Lower leg skin (tissue), 4 donors: ENCODE measurements at places on chromosomes 11 and 22. TPM values are rescaled to one million over a fixed set of nuclear protein-coding genes. Genes with fewer than 3 reads are reported as not detected.
A peak's percentile ranks its signal among the peaks of the same experiment; 100 is the strongest.

DNA sequence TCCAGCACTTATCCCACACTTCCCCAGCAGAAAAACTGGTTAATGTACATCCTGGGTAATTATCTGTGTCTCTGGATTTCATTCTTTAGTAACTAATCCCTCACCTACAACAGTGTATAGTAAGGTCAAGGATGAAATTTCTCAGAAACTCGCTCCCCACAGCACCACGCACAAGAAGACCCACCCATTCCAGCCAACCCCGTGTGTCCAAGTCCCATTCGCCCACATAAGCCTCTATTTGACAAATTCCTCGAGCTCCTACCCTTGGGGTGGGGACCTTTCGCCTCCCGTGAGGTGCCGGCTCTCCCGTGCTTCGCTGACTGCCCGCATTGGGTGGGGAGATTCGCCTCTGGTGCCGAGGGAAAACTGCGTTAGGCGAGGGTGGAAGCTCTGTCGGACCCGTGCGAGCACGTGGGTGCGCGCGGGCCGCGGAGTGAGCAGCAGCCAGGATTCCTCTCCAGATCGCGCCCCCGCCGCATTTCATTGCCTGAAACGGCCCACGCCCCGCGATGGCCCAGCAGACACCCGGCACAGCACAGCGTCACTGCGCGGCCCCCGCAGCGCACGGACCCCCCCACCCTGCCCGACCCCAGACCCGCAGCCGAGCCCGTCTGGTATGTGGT, 866 bp downstream of the EXPH5 start:
- DNase-seq: no peak

DNA sequence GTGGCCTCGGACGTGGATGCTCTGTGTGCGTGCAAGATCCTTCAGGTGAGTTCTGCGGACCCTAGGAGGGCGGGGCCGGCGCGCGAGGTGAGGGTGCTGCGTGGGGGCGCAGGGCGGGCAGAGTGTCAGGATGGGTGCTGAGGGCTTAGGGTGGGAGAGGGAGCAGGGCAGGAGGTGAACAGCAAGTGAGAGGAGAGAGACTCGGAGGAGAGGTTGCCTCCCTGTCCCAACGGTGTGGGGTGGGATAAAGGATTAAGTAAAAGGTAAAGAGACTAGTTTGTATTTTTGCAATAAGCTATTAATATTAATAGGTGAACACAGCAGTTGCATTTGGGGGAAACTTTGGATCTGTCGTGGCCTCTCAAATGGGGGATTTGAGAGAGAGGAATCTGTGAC, 451 bp downstream of the CDC45 start:
- no peak for DNase-seq

DNA sequence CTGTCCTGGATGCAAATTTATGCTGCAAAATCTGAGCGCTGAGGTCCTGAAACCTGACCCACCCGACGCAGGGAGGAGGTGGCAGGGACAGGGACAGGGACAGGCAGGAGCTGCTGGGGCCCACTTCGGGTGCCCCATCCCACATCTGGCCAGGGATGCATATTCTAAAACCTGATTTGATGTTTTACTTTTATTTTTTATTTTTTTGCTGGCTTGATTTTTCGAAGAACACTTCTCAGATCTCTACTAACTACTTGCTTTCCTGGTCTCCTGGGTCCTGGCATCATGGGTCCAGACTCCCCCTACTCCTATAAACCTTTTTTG, 652 bp upstream of the PVALB start:
- no peak for DNase-seq

- DNase-seq: no peak
Observed at GRCh38 chr11:71543866-71544265, 4.4 kb upstream of the KRTAP5-9 start.

DNA sequence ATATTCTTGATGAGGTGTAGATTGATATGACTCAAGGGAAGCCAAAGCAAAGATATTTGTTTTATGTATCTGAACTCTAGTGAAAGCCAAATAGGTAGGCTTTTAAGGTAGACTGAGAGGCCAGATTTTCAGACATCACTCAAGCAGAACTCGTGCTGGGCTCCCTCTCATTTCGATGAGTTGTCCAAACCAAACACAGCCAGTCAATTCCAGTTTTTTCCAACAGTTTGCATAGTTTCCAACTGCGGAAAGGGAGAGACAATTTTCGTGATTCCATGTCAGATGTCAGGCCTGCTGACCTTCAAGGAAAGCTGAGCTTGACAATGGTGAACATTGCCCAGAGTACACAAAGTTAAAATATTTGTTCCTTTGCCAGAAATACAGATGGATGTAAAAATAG, 110.9 kb upstream of the MPPED2 start:
- no peak for DNase-seq

DNA sequence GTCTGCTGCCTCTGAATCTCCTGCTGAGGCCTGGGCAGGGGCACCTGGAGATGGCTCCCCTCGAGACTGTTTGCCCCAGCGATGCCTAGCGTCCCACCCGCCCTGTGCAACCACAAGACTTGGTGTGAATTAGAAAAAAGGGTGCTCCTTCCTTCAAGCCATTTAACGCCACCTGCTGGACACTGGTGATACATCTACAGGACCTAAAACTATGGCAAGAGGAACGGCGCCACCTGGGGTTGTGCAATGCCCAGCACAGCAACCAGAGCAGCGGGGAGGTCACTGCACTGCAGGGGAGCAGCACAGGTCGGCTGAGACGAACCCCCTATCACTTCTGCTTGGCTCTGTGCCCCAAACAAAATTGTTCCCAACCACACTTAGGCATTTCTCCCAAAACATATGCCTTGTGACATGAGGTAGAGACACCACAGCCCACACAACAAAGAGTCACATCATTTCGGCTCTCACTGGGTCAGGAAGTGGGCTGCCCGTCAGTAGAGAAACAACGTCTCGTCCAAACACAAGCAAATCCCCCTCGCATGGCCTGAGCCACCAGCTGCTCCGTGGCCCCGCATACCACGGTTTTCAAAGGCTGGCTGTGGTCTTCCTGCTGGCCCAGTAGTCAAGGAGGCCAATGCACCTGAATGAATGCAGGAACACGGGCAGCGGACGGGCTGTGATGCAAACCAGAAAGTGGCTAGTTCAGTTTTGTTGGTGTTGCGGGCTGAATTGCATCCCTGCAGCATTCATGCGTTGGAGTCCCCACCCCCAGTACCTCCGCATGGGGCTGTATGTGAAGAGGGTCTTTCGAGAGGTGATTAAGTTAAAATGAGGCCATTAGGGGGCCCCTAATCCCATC, 171.9 kb downstream of the SHANK2 start:
- DNase-seq: peak; percentile 32

- no peak for DNase-seq
Observed at GRCh38 chr11:73011126-73011817, 130.8 kb downstream of the FCHSD2 start.

DNA sequence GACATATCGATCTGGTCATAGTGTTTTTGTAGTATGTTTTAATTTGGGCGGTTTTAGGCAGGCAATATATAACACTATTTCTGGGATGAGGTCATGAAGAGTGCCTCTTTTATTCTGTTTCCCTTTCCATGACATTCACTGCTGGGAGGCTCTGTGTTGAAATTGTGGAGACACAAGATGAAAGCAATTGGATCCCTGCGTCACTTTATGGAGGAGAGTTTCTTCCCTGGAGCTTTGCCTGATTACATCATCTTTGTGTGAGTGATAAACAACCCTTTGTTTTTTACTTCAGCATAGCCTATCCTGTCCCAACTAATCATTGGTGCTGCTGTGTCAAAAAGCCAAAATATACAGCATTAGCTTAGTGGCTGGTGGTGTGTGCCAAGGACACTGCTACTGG, 48.6 kb downstream of the PARVG start:
- no peak for DNase-seq

DNA sequence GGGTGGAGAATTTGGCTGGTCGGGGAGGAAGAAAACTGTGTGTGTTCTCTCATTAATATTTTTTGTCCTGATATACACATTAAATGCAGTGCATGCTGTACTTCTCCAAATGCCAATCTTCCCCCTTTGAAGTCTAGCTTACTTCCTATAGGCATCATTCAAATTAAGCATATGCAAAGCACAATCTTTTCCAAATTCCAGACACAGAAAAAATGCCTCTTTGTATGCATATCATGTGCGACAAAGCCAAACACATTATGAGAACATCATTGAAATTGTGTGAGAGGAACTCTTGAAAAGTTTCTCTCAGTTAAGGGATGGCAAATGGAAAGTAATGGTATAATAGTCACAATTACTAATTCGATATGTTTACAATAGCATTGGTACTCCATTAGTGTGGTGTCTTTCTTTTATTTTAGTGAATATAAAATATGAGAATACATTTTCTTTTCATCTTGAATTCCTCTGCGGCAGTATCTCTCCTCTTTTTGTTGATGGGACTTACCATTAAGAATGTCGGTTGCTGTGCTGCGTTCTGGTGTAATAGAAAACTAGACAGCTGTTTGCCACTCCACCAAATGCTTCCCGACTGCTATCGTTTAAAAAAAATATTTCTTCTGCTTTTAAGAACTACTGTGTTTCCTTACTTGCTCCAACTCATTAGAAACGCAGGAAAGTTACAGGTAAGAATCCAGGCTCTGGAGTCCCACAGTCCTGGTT, 19.3 kb upstream of the NRIP3 start:
- no peak for DNase-seq

- DNase-seq: no peak
Observed at GRCh38 chr11:34916843-34917770, 689 bp downstream of the PDHX start.

DNA sequence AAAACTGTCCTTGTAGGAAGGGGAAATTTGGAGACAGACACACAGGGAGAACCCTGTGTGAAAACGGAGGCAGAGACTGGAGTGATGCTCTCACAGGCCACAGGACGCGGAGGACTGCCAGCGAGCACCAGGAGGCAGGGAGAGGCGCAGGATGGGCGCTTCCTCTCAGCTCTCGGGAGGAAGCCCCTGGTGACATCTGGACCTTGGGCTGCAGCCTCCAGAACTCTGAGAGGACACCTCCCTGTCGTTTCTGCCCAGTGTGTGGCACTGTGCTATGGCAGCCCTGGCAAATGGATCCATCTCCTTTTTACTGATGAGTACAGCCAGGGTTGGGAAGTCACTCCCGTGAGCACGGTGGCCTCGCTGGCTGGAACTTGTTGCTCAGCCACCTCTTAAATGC, 73.9 kb downstream of the LRRC32 start:
- no peak for DNase-seq

DNA sequence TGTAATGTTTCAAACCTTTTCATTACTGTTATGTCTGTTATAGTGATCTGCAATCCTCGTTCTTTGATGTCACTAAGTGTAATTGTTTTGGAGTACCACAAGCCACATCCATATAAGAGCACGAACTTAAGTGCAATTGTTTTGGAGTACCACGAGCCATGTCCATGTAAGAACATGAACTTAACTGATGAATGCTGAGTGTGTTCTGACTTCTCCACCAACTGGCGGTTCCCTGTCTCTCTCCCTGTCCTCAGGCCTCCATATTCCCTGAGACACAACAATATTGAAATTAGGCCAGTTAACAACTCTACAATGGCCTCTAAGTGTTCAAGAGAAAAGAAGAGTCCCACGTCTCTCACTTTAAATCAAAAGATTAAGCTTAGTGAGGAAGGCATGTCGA, 23.5 kb downstream of the TESMIN start:
- DNase-seq: no peak

DNA sequence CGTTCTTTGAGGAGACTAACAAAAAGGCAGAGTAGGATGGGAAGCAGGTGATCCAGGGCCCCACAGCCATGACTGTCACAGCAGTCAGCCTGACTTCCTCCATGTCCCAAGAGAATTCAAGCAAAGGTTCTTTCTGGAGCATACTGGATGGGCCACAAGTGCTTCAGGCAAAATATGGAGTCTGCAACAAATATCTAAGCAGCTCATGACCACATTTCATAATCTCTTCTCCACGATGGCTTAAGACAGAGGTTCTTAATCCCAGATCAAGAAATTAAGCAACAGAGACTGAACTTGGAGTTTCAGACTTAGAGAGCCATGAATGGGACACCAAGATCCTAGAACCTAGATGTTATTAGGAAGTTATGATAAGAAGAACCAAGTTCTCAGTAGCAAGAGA, 31.6 kb downstream of the GUCY1A2 start:
- no peak for DNase-seq

DNA sequence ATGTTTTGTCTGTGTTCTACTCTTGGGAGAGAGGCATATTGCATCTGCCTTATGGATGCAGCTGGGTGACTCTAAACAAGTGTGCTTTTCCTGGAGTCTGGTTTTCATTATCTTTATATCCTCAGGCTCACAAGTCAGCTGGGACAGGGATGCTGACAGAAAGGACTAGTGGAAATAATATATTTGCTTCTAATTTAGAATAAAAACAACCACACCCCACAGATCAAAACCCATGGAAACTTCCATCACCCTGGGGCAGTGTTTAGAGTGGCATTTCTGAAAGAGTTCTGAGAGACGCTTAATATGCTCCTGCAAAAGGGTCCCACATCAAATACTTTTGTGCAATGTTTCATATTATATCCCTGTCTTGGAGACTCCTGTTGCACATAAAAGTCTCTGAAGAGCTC, 20.8 kb downstream of the KCNE3 start:
- no peak for DNase-seq

DNA sequence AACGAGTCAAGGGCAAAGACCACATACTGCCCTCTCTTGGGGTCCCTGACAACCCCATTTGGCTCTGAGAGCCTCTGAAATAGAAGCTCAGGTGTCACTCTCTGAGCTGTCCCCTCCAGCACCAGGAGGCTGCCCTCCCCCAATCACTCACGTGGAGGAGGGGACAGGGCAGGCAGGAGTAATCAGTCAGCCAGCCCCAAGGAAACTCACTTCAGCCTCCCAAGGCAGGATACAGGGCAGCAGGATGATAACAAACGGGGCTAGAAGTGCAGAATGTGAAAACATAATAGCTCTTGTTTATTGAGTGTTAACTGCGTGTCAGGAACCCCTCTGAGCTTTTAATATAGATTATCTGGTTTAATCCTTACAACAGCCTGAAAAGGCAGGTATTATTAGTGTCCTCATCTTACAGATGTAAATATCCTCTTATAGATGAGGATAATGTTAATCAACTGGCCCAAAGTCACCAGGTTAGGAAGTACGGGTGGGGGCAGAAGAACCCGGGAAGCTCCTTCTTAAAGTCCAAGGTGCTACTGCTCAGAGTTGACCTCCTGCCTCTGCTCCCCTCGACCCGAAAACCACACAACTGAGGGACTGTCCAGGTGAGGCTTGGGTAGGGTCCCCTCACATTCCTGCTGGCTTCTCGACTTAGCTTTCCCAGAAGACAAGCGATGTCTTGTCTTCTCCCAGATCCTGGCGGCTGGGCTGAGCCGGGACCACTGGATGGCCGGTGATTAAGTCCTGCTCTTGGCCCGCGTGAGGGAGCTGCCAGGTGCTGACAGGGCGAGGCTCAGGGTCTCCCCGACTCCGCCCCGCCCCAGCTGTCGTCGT, 2.7 kb downstream of the CHRM4 start:
- no peak for DNase-seq

Gene ALKBH3
- 43.9 TPM for total RNA-seq

Gene KDM4E
- not detected for total RNA-seq

Gene CNTF
- 0.89 TPM for total RNA-seq

Gene CNIH2
- total RNA-seq: 3.2 TPM

Gene POGLUT3
- total RNA-seq: 13.9 TPM

Gene MAPK8IP2
- 5.2 TPM for total RNA-seq

Gene C11orf86
- not detected for total RNA-seq
